Ovary (tissue), 10 donors: ENCODE measurements at places on chromosomes 12 and 14. TPM values are rescaled to one million over a fixed set of nuclear protein-coding genes. Genes with fewer than 3 reads are reported as not detected.

KRT80 gene
- 0.11 TPM for polyA plus RNA-seq

GRCh38 chr12:26935636-26936378 lies 2.0 kb downstream of the INTS13 start:
- no peak overlapping the region for H3K4me3 ChIP-seq
- H3K27me3 ChIP-seq = no peaks in the 10 kb centered on the region
- no peak for DNase-seq
- no peaks in the 10 kb centered on the region for H3K4me1 ChIP-seq

DNA sequence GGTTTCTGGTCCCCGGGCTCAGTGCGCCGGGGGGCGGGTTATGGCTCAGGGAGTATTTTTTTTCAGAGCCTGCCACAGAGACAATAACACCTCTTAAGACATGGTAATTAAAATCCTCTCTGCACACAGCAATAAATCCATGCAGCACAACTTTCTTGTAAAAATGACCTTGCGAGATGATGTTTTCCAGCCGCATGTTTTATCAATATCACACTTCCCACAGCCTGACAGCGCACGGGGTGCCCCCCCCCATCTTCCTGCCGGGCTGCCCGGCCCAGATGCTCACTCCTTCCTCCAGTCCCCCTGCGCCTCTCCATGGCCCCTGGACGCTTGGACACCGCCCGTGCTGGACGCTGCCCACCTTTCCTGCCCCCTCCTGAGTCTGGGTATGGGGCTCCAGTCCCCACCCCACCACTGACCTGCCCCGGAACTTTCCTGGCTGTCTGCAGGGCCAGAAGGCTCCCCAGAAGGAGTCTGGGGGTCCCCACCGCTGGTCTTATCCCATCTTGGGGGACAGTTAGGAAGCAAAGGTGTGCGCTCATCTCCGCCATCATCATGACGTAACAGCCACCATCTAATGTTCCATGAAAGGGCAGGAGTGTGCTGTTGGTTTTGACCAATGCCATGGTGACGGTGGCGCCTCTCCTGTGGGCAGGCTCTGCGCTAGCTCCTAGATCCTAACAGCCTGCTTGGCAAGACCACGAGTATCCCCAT lies 182.9 kb downstream of the KIF26A start:
- H3K27me3 ChIP-seq = no peaks in the 10 kb centered on the region
- H3K4me1 ChIP-seq = peaks cover 9% of the 10 kb centered on the region
- peak overlapping the region; percentile 5 for H3K27ac ChIP-seq
- H3K4me3 ChIP-seq = no peak overlapping the region
- H3K36me3 ChIP-seq = no peaks in the 10 kb centered on the region
- no peak for DNase-seq

DNA sequence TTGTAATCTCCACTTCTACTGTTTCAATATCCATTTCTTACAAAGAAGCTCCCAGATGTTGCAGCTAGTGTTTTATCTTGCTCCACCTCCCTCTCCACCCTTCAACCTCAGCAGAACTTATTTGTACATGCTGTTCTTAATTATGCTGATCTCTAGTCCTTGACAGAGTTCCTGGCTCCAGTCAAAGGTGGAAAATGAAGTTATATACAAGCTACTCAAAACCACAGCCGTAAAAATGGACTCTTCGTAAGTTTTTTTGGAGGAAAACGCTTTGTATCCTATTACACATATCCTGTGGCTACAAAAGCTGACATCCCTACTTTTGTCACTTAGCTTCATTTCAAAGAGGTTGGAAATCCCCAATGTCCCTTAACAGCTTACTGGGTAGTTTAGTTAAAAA lies 1.3 kb downstream of the CLEC1A start:
- no peak overlapping the region for H3K4me3 ChIP-seq
- H3K27me3 ChIP-seq = no peaks in the 10 kb centered on the region
- no peak for DNase-seq
- H3K36me3 ChIP-seq = no peaks in the 10 kb centered on the region

DNA sequence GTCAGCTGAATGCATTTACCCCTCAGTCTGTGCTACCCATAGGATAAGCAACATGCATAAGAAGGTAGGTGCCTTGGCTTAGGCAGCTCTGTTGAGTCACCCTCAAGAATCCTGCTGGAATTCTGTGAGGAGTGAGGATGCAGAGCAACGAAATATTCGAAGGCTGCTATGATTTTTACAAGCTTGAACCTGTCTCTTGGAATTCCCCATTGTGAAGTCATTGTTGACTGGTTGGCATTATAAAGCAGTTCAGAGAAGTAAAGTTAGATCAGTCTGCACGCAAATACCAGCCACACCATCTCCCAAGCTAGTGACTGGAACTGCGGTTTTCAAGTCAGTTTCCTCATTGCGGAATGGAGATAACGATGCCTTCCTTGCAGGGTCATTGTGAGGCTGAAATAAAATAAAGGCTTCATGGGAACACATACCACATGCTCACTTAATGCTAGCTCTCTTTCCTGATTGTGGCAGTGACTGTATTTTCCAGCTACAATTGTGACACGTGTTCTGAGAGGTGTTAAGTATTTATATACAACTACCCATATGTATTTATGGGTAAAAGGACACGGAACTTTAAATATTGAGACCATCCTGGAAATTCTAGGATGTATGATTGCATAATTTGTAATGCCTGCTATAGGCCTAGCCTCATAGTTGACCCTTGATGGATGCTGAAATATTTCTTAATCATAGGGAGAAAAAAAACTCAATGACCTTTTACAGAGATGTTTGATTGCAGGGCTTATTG lies 96.7 kb downstream of the ETV6 start:
- H3K36me3 ChIP-seq = no peaks in the 10 kb centered on the region
- H3K27me3 ChIP-seq = no peaks in the 10 kb centered on the region
- no peak overlapping the region for H3K27ac ChIP-seq
- no peak overlapping the region for H3K4me3 ChIP-seq
- H3K4me1 ChIP-seq = no peaks in the 10 kb centered on the region

DNA sequence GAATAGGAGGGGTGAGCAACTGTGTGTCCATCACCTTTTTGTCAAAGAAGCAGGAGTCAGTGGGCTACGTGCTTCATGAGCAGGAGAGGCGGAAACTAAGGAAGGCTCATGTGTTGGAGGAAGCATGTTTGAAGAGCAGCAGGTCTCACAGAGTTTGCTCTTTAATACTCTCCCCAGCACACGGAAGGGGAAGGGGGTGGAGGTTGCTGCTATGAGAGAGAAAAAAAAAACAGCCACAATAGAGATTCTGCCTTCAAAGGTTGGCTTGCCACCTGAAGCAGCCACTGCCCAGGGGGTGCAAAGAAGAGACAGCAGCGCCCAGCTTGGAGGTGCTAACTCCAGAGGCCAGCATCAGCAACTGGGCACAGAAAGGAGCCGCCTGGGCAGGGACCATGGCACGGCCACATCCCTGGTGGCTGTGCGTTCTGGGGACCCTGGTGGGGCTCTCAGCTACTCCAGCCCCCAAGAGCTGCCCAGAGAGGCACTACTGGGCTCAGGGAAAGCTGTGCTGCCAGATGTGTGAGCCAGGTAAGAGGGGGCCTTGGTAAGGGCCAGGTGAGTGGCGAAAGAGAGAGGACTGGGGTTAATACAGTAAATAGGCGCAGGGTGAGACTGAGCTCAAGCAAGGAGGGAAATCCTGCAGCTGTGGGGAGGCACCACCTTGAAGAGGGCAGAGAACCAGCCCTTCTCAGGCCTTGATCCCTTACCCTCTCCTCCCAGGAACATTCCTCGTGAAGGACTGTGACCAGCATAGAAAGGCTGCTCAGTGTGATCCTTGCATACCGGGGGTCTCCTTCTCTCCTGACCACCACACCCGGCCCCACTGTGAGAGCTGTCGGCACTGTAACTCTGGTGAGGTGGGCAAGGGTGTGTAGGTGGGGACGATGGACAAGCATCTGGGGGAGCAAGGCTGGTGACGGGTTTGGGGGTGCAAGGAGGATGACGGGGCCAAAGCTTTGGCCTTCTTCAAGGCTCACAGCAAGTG lies at the start of gene CD27:
Gene CD27, plus strand, starts transcription at position 252 of the 985 bp plus-strand sequence. Its CDS starts 141 bp downstream, at position 393.
- no peaks in the 10 kb centered on the region for H3K27me3 ChIP-seq
- no peak for DNase-seq
- peaks cover 3% of the 10 kb centered on the region for H3K4me1 ChIP-seq
- H3K36me3 ChIP-seq = no peaks in the 10 kb centered on the region
- no peak within 1 kb of the TSS for H3K4me3 ChIP-seq
- no peak within 1 kb of the TSS for H3K27ac ChIP-seq

- H3K4me1 ChIP-seq = no peaks in the 10 kb centered on the region
- H3K36me3 ChIP-seq = no peaks in the 10 kb centered on the region
- H3K4me3 ChIP-seq = no peak overlapping the region
- no peak overlapping the region for H3K27ac ChIP-seq
- H3K27me3 ChIP-seq = no peaks in the 10 kb centered on the region
- no peak for DNase-seq
Observed at GRCh38 chr12:95037906-95038305, 34.4 kb upstream of the NDUFA12 start.
